ENCODE measurements at places on chromosomes 6 and 20.

GRCh38 chr6:159969921-159970320 lies 1.0 kb downstream of the IGF2R start:
- DNase-seq, result peak; percentile 82

- DNase-seq, result no peak
Observed at GRCh38 chr20:38842026-38842425, 36.5 kb downstream of the PPP1R16B start.

GRCh38 chr6:85594197-85594930 lies 706 bp upstream of the SNX14 start:
- no peak for DNase-seq

- DNase-seq, result no peak
Observed at GRCh38 chr20:54678253-54678652, 202.9 kb downstream of the DOK5 start.

Measured in hindlimb muscle (tissue), 1 donor.